SW 1271 (cell line): ENCODE measurements at places on chromosomes 12 and 14.

DNA sequence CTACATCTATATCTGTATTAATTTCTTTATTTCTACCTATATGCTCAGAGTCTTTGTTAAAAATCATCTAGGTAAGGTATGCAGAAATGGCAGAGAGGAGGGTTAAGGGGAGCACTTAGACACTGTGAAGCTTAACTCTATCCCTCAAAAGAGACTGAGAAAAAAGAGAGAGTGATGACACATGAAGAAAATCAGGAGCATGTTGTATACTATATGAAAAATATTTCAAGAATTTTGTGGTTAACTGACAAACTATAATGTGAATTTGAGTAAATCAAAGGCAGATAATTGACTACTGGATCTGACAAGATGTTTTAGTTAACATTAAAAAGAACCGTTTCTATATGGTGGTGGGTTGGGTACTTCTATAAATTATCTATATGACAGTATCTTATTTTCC, 1814.2 kb upstream of the SEL1L start:
- DNase-seq, result no peak

GRCh38 chr14:54301359-54301758, 95.4 kb upstream of the CDKN3 start:
- no peak for DNase-seq

DNA sequence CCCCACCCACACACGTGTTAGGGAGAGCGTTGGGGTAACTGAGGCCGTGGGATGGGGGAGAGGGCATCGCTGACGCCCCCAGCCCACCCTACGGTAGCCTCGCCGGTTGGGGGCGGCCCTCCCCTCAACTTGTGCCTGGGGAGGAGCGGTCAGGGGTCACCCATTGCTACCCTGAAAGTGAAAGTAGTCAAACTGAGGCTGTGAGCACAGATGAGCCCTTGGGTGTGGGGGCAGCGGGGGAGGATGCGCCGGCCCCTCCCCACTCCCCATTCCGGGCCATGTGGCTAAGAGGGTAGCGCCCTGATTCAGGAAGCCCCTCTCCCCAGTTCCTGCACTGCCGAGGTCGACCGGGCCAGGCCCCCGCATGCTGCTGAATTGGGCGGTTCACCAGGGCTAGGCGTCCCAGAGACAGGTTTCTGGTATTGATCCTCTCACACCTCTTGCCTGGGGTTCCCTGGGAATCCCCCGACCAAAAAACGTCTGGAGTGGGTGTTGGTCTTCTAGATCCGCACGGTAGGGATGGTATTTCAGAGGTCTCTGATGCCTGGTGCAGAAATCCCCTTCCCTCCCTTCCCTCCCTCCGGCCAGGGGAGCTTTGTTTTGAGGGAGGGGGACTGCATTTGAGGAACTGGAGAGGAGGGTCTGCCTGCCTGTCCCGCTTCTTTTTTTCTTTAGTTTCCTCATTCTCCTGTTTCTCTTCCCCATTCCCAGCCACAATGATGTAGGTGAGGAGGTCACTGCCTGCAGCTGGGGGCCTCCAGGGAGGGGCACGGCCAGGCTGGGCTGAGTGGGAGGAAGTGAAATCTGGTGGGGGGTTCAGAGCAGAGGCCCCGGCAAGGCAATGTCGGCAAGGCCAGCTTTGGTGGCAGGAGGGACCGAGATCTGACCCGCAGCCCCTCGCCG, 1.0 kb downstream of the SH2B3 start:
- no peak for DNase-seq

DNA sequence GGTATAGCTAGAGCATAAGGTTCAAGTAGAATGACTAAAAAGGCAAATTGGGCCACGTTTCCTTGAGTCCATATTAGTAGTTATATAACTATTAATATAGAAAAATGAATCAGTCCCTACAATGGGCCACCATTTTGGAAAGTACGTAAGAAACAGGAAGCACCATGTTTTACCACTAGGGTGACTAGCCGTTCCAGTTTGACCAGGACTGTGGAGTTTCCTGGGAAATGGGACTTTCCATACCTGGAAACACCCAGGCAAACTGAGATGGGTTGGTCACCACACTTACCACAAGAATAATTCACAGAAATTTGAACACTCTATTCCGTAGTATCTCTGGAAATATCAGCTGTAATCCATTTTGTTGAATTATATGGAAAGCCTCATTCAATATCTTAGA, 2.1 kb upstream of the MAGOHB start:
- no peak for DNase-seq

- DNase-seq, result no peak
Observed at GRCh38 chr12:64720884-64721283, 38.3 kb downstream of the GNS start.

DNA sequence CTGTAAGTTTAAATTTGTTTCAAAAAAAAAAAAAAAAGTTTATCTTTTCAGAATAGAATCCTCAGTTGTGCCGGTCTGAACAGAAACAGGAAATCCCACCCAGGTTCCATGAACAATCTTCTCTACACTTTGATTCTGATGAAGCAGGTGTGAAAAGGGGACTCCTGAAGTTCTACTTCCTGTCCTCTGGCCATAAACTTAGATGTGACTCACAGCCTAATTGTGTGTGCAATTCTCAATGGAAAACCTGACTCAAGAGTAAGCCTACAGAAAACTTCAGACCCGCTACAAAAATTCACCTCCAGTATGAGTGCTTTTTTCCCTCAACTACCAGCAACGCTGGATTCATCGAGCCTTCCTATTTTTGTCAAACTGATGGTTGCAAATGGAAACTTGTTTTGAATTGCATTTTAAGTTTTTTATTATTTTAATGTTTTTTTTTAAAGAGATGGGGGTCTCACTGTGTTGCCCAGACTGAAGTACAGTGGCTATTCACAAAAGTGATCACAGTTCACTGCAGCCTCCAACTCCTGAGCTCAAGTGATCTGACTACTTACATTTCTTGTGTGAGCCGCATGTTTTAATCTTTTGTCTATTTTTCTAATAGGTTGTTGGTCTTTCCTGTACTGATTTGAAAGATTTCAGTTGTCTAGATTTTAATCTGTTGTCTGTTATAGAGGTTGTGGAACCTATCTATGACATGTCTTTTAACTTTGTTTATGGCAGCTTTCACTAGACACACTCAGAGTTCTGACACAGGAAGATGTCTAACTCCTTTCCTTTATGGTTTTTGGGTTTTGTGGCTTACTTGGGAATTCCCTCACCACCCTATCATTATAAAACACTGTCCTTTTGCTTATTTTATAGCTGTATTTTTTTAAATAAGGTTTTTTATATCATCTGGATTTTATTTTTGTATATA, 37.6 kb downstream of the ATG14 start:
- DNase-seq, result peak; percentile 17

GRCh38 chr12:54385251-54385914, 850 bp upstream of the ZNF385A start:
- DNase-seq, result no peak

DNA sequence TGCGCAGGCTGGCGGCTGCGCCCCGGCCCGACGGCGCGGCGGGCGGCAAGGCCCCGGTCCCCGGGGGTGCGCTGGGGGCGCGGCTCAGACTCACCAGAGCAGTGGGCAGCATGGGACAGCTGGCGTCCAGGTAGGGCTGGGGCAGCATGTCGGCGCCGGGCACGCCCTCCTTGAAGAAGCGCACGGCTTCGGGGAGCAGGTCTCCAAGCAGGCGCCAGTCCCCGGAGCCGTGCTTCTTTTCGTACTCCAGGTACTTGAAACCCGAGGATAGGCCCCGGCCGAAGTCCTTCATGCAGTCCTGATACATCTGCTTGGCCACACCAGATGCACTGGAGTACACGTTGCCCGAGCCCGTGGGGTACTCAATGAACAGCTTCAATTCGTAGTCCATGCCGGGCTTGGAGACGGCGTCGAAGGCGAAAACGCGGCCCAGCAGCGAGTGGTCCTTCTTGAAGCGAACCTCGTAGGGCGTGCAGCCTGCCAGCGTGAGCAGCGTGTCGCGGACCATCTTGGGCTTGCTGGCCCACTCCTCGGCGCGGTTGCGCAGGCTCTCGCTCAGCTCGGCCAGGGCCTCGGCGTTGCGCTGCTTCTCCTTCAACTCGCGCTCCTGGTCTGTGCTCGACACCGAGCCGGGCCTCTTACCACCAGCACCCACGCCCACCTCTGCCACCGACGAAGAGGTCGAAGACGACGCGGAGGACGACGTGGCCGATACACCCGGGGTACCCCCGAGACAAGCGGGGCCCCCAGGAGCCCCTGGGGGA, 2.2 kb downstream of the IRF2BPL start:
- DNase-seq, result peak; percentile 32

- no peak for DNase-seq
Observed at GRCh38 chr12:64826234-64826633, 1.8 kb downstream of the TBC1D30 start.

- no peak for DNase-seq
Observed at GRCh38 chr12:90126125-90126524, 417.5 kb upstream of the ATP2B1 start.

GRCh38 chr14:94132285-94132887, 3.0 kb upstream of the IFI27L2 start:
- peak; percentile 82 for DNase-seq

- peak; percentile 17 for DNase-seq
Observed at GRCh38 chr14:102778338-102779083, 1.3 kb downstream of the TRAF3 start.

GRCh38 chr12:75650595-75651341, 139.4 kb upstream of the KRR1 start:
- no peak for DNase-seq

GRCh38 chr12:116455540-116456329, 103.4 kb upstream of the MAP1LC3B2 start:
- peak; percentile 11 for DNase-seq

- no peak for DNase-seq
Observed at GRCh38 chr14:103480595-103480994, 42.0 kb downstream of the CKB start.

GRCh38 chr12:92370828-92371227, 225.2 kb upstream of the BTG1 start:
- no peak for DNase-seq

- no peak for DNase-seq
Observed at GRCh38 chr12:53644133-53644532, 18.0 kb upstream of the ATF7 start.

GRCh38 chr14:86035882-86036281, 505.9 kb downstream of the FLRT2 start:
- DNase-seq, result peak; percentile 24

DNA sequence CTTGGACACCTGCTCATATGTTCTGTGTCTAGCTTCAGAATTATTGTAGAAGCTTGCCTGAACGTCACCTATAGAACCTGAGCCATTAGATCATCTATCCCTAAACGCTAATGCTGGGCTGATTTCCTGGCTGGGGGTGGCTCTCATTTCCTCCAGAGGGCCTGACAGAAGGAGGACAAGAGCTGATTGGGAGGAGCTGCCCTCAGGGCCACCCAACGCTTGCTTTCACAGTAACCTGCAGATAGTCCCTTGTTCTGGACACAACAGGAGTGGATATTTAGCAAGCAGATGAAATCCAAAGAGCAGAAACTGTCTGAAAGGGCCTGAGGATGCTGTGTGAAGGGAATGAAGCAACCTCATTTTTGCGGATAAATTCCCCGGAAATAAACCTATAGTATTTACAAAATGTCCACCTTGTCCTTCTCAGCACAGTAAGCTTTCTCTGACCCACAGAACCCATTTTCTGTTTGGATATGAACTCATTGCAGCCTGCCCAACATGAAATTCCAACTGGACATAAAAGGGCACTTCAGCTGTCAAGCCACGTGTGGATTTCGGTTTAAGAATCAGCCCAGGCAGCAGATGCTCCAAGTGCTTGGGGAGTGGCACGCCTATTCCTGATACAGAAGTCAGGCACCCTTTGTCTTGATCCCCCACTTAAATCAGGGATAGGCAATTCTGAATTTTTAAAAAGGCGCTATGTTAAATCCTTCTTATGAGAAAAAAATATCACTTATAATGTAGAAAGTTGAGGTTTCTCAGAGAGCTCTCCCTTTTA, 32.8 kb upstream of the TUBA1C start:
- DNase-seq, result no peak

DNA sequence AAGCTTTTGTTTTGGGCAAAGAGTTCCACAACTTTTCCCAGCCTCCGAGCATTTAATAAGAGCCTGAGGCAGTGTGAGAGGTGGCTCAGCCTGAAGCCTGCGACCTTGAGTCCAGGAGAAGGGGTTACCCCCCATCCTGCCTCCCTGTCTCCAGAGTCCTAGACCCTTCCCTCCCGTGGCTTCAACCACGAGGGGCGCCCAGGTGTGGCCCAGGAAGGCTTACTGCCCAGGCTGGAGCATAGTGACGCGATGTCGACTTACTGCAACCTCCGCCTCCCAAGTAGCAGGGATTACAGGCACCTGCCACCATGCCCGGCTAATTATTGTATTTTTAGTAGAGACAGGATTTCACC, 641 bp downstream of the LRRC43 start:
- no peak for DNase-seq

DNA sequence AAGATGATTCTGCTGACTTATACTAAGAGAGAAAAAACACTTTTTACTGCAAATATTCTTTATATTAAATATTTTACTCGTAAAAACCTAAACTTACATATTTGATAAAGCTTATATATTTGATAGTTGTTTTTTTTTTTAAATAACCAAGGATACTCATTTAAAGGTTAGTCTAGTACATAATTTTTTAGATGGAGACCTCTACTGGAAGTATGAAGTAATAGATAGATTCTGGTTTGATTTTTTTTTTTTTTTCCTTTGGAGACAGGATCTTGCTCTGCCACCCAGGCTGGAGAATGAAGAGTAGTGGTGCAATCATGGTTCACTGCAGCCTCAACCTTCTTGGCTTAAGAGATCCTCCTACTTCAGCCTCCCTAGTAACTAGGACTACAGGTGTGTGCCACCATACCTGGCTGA, 16.4 kb downstream of the ARID2 start:
- no peak for DNase-seq

DNA sequence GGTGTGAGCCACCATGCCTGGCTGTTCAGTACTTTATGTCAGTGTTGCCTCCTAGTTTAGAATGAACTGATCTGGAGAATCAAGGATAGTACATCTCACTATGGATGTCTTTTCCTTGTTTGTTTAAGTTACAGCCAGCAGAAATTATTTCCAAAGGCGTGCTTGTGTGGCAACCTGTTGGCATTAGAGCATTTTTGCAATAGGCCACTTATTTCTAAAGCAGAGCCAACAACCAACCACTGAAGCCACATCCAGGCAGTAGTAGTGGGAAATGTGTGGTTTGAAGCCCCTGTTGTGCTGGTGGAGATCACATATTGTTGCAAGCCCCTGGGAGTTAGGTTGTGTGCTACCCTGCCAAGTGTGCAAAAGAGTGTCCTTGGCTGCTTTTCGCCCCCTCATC, 3.7 kb downstream of the ANO6 start:
- no peak for DNase-seq

- DNase-seq, result no peak
Observed at GRCh38 chr12:90390947-90391346, 564.0 kb downstream of the CCER1 start.

- peak; percentile 49 for DNase-seq
Observed at GRCh38 chr14:52131640-52132320, 62.9 kb upstream of the NID2 start.
